ENCODE measurements at places on chromosomes 2 and 18.

DNA sequence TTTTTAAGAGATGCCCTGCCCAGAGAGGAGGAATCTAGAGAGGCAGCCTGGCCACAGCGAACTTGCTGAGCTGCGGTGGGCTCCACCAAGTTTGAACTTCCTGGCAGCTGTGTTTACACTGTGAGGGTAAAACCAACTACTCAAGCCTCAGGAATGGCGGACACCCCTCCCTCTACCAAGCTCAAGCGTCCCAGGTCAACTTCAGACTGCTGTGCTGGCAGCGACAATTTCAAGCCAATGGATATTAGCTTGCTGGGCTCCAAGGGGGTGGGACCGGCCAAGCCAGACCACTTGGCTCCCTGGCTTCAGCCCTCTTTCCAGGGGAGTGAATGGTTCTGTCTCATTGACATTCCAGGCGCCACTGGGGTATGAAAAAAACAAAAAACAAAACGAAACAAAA is 289.4 kb downstream of the KCNS3 start:
- DNase-seq, result no peak

DNA sequence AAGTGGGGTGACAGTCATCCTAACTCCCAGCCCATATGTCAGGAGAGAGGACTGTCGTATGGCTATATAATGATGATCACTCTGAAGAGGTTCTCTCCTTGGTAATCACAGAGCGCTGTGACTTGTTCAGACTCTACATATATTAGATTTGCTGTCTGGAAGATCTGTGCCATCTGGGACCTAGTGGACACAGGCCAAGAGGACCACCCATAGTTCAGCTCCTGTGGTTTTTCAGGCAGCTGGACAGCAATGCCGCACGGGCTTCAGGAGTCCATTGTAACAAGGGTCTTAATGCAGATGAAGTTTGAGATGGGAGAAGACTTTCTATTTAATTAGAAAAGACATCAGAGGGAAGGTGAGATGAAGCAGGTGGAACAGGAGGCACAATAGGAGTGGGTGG is 40.1 kb upstream of the EPHA4 start:
- DNase-seq, result peak; percentile 42

- DNase-seq, result no peak
Observed at GRCh38 chr18:23460285-23461273, 7.5 kb downstream of the RIOK3 start.

- DNase-seq, result no peak
Observed at GRCh38 chr2:202269585-202269984, 4.0 kb downstream of the NOP58 start.

DNA sequence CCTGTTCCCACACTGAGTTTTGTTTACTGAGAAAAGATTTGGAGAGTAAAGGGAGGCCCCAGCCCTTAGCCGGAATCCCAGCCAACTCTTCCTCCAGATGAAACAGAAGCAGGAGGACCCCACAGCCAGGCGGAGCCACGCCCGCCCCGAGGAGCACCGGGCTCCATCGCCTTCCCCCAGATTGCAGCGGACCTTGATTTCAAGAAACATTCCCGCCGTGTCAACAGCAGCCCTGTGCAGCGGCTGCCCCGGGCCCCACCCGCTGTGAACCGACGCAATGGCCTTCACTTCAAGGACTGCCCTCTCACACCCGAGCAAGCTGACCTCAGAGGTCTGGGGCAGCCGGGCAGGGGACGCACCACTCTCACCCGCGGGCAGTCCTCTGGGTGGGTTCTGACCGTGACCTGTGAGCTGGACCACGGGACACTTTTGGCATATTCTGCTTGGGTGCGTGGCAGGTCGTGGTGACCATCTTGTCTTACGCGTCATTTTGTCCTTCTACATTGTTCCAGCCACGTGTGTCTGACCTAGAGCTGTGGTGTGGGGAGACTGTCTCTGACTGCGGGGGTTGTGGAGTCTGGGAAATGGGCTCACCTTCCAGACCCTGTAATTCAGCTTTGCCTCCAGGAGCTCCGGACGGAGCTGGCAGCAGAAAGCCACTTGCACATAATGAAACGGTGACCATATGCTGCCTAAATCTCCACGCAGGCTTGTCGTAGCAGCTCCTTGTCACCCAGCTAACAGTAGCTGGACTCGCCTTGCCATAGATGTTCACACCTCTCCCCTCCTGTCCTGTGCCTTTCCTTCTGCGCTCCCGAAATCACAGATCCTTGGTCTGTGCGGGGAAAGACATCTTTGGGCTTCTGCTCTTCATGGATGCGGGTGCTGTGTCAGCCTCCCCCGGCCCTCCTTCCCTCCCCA is 32.0 kb upstream of the INHBB start:
- peak; percentile 8 for DNase-seq

- DNase-seq, result no peak
Observed at GRCh38 chr2:176780348-176780747, 432.2 kb upstream of the HNRNPA3 start.

- DNase-seq, result no peak
Observed at GRCh38 chr2:44136252-44136651, 32.4 kb upstream of the PPM1B start.

GRCh38 chr2:163799807-163800206 is 64.0 kb upstream of the FIGN start:
- DNase-seq, result no peak

GRCh38 chr2:234496055-234496834 is 636 bp downstream of the ARL4C start:
- DNase-seq, result peak; percentile 42

DNA sequence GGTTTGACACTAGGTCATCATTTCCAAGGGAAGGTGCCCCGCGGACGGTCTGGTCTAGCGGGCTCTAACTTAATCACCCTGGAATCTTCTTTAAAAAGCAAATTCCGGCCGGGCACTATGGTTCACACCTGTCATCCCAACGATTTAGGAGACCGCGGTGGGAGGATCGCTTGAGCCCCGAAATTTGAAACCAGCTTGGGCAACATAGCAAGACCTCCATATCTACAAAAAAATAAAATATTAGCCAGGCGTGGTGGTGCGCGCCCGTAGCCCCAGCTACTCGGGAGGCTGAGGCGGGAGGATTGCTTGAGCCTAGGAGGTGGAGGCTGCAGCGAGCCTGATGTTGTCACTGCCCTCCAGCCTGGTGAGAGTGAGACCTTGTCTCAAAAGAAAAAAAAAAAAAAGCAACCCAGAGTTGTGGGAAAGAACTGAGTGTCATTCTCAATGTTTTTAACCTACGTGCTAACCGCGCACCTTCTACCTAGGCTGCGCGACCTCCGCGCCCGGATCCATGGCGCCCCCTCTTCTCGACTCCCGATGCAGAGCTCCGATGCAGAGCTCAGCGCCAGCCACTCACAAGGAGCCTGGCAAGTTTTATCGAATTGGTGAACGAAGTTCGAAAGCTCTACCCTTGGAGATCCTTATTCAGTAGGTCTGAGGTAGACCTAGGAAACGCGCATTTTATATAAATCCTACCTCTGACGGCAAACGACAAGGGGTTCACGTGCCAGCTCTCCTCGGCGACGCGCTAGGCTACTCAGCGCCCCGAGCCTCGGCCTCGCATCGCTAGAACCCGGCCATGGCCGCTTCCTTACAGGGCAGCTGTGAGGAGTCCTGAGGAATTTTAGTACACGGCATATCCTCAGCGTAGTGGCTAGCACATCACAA is 888 bp upstream of the TWSG1 start:
- DNase-seq, result peak; percentile 96

GRCh38 chr18:58135183-58135641 is 91.2 kb downstream of the NEDD4L start:
- DNase-seq, result no peak

- no peak for DNase-seq
Observed at GRCh38 chr2:75065402-75066008, 107.1 kb downstream of the POLE4 start.

DNA sequence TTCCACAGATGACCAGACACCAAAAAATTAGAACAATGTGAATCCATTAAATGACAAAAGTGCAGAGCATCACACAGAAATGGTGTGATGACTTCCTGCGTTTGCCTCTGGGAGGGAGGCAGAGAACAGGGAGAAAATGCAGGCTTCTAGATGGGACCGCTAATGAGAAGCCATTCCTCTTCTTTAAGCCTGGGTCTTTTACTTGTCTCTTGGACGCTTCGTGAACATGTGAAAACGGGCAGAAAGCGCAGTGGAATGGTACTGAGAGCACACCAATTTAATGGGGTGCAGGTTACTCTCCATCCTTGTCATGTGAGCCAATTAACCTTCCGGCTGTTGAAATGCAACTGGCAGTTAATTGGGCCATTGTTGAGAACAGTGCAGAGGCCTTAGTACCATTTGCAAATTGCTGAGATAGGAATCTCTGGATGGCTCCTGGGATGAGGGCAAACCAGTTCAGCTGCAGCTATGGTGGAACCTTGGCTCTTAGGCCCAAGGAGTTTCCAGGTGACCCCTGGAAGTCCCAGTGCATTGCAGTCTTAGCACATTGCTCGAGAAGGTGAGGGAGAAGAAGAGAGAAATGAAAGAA is 210.4 kb upstream of the CXCR4 start:
- peak; percentile 59 for DNase-seq

GRCh38 chr18:49015886-49016647 is 65.3 kb upstream of the SMAD7 start:
- DNase-seq, result no peak

- DNase-seq, result no peak
Observed at GRCh38 chr2:58502931-58503330, 261.8 kb upstream of the FANCL start.

- DNase-seq, result no peak
Observed at GRCh38 chr18:30103881-30104280, 938.7 kb downstream of the DSC3 start.

DNA sequence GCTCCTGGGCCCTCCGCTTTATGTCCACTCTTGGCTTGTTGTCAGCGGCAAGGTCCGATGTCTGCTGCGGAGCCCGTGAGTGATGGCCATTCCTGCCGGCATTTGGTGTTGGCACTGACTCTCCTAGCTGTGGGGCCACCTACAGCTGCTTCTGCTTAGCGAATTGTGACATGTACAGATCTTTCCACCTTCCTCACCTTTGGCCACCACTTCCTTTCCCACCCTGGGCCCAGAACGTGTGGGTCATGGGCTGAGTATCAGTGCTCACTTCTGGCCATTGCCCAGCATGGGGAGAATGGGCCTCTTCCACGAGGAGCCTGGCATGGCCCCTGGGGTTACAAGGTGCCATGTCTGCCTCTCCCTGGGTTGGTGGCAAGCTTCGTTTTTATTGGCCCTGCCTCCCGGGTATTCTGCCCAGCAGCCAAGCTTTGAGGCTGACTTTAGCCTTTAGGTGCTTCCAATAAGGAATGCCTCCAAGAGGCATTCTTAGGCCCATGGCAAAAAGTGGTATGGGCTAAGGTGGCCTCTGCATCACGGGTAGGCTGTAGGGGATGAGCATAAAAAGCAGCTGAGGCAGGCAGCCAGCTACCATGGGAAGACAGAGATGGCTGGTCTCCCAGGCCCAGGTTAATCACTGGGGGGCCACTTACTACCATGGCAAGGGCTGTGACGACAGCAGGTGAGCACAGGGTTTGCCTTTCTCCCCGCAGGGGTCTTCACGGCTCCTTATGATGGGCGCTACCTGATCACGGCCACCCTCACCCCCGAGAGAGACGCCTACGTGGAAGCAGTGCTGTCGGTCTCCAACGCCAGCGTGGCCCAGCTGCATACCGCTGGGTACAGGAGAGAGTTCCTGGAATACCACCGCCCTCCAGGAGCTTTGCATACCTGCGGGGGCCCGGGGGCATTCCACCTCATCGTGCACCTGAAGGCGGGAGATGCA is 65.8 kb downstream of the EMILIN2 start:
- DNase-seq, result no peak

DNA sequence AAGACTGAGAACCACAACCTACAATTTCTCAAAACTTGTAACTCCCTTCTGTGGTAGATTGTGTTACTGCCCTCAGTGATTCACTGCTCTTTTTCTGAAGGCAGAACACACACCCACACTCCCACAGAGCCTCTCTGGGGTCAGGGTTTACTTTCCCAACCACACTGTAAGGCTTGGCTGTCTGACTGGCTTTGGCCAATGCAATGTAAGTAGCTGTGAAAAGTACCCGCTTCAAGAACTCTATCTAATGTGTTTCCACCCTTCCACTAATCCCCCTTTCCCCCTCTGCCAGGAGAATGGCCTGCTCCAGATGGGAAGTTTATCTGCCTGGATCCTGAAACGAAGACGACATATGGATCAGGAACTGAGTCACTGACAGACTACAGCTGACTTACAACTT is 222.7 kb downstream of the CDH2 start:
- no peak for DNase-seq

GRCh38 chr2:109648041-109648527 is 33.9 kb downstream of the SOWAHC start:
- no peak for DNase-seq

DNA sequence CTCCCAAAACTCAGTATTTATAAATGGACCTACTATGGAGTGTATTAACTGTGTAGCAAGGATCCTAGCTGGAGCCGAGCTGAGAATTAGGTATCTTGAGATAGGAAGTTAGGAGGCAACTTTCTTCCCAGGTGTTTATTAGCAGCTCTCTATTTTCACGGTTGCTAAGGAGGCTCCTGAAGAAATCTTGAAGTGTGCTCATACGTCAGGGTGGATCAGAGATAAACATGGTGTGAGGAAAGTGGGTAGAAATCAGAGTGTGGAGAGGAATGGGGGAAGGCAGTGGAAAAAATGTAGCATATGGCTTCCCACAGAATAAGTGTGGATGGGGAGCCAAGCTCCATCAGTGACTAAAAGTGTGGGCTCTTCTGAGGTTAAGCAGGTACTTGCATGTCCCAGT is 104.3 kb downstream of the ABCA12 start:
- DNase-seq, result no peak

DNA sequence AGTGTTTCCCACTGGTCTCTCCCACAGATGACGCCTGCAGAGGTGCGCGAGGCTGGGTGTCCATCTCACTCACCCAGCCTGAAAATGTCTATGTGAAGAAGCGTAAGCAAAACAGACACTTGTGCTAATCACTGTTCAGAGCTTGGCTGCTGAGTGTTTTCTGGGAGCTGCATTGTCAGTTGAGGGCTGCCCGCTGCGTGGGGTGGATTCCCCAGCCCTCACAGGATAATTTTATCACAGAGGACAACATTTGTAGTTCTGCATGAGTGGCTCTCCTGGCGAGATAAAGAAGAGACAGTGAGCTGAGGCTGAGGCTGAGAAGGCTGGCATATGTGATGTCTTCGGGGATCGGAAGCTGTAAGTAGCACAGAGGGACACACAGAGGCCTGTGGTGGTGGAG is 16.2 kb upstream of the CAPN13 start:
- peak; percentile 6 for DNase-seq

DNA sequence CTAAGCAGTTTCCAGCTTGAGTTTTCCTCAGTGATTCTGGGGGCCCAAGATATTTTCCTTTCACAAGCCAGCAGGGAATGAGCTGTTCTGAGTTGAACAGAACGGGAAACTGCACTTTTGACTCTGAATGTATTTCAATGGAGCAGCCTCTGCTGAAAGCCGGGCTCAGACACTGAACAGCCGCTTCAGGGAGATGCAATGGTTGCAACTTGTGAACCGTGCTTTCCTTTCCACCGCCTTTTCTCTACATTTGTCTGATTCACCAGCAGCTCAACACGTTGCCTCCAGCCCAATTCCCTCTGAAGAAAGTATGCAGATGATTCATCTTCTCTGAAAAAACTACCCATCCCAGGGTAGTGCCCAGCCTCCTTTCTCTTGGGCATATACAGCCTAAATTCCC is 119.3 kb upstream of the PKDCC start:
- DNase-seq, result no peak
